ENCODE measurements at places on chromosomes 7 and 10. TPM values are rescaled to one million over a fixed set of nuclear protein-coding genes. Genes with fewer than 3 reads are reported as not detected.
A peak's percentile ranks its signal among the peaks of the same experiment; 100 is the strongest.

DNA sequence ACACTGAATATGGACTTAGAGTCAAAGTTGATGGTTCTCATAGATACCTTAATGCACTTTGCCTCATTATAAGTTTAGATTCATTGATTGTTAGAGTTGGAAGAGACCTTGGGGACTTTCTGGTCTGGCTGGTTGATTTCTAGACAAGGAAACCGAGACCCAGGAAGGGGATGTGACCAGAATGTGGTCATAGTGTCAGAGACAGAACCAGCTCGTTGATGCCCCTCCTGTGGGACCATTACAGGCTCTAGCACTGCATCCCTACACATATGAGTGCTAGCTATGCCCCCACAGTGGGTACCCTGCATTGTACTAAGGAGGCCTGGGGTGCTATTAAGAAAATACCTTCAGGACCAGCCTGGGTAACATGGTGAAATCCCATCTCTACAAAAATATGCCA is 306.6 kb downstream of the CAMK1D start:
- H3K4me1 ChIP-seq, result no peaks in the 10 kb centered on the region
- DNase-seq, result no peak
- no peaks in the 10 kb centered on the region for H3K36me3 ChIP-seq

The POLD2 gene
- 84.9 TPM for total RNA-seq

The CNOT4 gene
- 4.2 TPM for total RNA-seq

- no peak overlapping the region for H3K27ac ChIP-seq
- no peaks in the 10 kb centered on the region for H3K36me3 ChIP-seq
- no peak overlapping the region for H3K4me3 ChIP-seq
- DNase-seq, result no peak
Observed at GRCh38 chr10:18689498-18689897, 30.3 kb downstream of the ARL5B start.

- peak overlapping the region; percentile 79 for H3K27ac ChIP-seq
- H3K4me3 ChIP-seq, result no peak overlapping the region
- H3K4me1 ChIP-seq, result peaks cover 55% of the 10 kb centered on the region
- no peaks in the 10 kb centered on the region for H3K27me3 ChIP-seq
- peak; percentile 73 for DNase-seq
Observed at GRCh38 chr10:102704915-102705314, 9.3 kb downstream of the ARL3 start.

GRCh38 chr10:86709396-86710185 is 41.3 kb downstream of the LDB3 start:
- H3K4me1 ChIP-seq, result peaks cover 18% of the 10 kb centered on the region
- no peak overlapping the region for H3K27ac ChIP-seq
- H3K4me3 ChIP-seq, result no peak overlapping the region

DNA sequence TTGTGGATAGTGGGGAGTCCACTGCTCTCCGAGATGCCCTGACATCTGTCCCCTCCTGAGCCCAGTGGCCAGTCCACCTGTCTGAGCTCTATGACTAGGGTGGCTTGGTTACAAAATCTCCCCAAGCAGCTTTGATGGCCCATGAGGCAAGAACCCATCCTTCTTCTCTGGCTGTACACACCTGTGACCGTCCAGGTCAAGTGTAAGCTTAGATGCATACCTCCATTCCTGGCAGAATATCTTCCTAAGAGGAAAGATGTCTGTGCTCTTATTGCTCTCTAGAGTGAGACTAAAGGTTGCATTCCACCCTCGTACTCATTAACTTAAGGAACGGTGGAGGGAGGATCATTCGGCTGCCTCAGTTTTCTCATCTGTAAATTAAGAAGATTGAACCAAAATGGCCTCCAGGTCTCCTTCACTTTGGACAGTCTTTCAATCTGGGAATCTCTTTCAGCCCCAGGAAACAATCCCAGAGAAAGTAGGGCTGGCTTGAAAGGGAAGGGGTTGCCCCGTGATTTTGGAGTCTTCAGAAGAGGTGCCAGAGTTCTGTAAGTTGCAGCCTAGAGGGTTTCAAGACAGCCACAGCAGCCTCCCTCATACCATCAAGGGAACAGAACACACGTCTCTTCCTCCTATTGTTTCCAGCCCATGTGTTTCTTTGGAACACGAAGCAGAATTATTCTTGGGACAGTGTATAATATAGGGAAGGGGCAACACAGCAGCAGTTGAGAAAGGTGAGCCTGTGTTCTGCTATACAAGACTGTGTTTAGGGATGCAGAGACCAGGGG is 5.5 kb downstream of the HOXA4 start:
- peaks cover 9% of the 10 kb centered on the region for H3K36me3 ChIP-seq
- DNase-seq, result no peak
- H3K27ac ChIP-seq, result no peak overlapping the region
- H3K27me3 ChIP-seq, result no peaks in the 10 kb centered on the region

- no peak for DNase-seq
- H3K36me3 ChIP-seq, result no peaks in the 10 kb centered on the region
- H3K27me3 ChIP-seq, result peaks cover 18% of the 10 kb centered on the region
- H3K27ac ChIP-seq, result no peak overlapping the region
- no peaks in the 10 kb centered on the region for H3K4me1 ChIP-seq
Observed at GRCh38 chr10:125482108-125482507, 200.9 kb downstream of the TEX36 start.

DNA sequence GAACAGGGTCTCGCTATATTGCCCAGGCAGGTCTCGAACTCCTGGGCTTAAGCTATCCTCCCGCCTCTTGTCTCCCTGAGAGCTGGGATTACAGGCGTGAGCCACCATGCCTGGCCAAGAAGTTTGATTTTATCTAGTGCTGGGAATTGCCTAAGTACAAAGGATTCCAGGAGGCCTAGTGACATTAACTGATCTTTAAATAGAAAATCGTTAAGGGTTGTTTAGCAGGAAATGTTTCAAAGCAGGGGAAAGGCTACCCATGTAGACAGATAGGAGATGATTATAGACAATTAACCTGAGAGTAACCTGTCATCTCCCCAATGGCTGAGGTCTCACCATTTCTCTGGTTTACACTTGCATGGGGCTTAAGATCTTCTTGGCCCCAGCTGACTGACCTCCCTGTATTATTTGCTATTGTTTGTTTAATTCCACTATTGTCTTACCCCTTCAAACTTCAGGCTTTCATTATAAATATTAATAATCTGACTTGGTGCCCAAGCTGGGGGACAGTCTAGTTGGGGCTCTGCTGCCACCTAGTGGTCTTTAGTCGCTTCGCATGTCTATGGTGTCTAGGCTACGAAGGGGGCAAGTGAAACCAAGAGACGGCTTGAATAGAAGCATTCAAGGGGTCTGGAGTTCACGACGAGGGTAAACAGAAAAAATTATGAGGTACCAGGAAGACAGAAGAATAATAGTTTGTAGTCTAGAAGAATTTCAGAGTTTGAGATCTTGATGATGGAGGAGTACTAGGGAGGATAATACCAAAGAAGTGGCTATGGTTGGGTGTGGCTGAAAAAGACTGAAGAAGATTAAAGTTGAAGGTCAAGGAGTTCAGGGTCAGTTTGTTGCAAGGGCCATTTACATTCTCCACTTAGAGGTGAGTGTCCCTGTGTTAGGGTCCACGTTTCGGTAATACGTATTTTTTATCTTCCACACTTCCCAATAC is 40.4 kb upstream of the BPGM start:
- H3K27ac ChIP-seq, result no peak overlapping the region
- no peak overlapping the region for H3K4me3 ChIP-seq
- no peaks in the 10 kb centered on the region for H3K36me3 ChIP-seq

DNA sequence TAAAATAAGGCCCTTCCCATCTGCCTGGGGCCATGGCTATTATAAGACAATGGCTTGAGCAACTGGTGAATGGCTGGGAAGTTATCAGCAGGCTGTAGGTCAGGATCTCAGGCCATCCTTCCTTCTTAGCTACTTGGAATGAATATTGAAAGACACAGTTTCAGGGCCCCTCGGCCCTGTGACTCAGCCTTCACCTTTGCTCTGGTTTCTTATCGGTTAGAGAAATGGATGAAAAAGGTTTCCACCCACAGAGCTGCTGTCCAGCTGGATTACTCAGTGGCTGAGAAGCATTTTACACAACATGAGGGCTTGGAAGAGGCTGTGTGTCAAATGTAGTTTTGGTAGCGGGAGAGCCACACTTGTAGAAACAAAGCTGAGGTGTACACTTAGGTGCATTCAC is 9.4 kb downstream of the ACSL5 start:
- 0 out of 2 replicates have a peak, but pooled peaks cover 2% of the 10 kb centered on the region for H3K27me3 ChIP-seq
- H3K4me1 ChIP-seq, result 0 out of 2 replicates have a peak, but pooled peaks cover 3% of the 10 kb centered on the region
- H3K4me3 ChIP-seq, result no peak overlapping the region
- H3K27ac ChIP-seq, result no peak overlapping the region
- H3K36me3 ChIP-seq, result no peaks in the 10 kb centered on the region

The DDC gene
- not detected for total RNA-seq

The PRRT4 gene
- not detected for total RNA-seq

- DNase-seq, result no peak
- no peak overlapping the region for H3K4me3 ChIP-seq
- no peak overlapping the region for H3K27ac ChIP-seq
Observed at GRCh38 chr7:69845721-69846495, 247.6 kb downstream of the AUTS2 start.

DNA sequence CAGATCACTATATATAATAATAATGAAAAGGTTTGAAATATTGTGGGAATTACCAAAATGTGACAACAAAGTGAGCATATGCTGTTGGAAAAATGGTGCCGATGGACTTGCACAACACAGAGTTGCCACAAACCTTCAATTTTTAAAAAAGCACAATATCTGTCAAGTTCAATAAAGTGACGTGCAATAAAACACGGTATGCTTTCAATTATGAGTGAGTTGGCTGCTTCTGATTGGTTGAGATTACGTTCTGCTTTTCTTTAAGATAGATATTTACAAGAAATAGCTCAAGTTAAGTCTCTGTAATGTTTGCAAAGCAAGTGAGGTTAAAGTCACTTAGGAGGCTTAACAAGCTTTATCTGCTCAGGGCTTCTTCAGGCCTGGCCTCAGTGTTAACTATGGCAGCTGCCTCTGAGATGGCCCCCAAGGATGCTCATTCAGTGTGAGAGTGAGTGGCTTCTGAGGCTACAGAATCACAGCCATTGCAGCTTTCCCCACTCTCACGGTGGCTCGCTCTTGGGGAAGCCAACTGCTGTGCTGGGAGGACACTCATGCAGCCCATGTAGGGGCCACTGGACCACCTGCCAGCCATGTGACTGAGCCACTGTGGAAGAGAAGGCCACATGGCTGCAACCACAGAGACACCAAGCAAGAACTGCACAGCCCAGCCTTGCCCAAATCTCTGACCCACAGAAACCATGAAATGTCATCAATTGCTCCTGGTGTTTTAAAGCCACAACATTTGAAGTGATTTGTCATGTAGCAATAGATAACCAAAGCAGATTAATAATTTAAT is 78.3 kb upstream of the TMEM72 start:
- H3K27me3 ChIP-seq, result no peaks in the 10 kb centered on the region
- no peak for DNase-seq
- H3K4me1 ChIP-seq, result peaks cover 16% of the 10 kb centered on the region
- no peaks in the 10 kb centered on the region for H3K36me3 ChIP-seq
- no peak overlapping the region for H3K27ac ChIP-seq

The ELN gene
- total RNA-seq, result not detected
